ENCODE measurements at places on chromosomes 13 and 19.

DNA sequence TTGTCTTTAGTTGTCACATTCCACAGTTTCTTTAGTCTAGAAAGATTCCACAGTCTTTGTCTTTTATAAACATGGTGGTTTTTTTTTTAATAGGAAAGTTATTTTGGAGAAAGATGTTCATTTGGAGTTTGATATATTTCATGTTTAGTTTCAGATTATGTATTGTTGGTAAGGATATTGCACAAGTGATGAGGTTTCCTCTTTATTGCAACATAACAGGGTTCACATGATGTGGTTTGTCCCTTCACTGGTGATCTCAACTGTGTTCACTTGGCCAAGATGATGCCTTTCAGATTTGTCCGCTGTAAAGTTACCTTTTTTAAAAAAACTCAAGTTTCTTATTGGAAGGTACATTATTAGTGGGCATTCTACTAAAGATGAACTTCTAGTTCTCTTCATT is 3.2 kb downstream of the ZNF230 start:
- no peak for DNase-seq
- no peak overlapping the region for H3K4me3 ChIP-seq
- no peak overlapping the region for H3K27ac ChIP-seq
- peaks cover 7% of the 10 kb centered on the region for H3K4me1 ChIP-seq

- no peaks in the 10 kb centered on the region for H3K4me1 ChIP-seq
- H3K27me3 ChIP-seq = no peaks in the 10 kb centered on the region
- no peak overlapping the region for H3K4me3 ChIP-seq
- no peak for DNase-seq
- no peaks in the 10 kb centered on the region for H3K36me3 ChIP-seq
These were observed 8.7 kb upstream of the CREB3L3 start for GRCh38 chr19:4144666-4145249.

GRCh38 chr13:23025864-23026608 is 154.7 kb upstream of the SGCG start:
- no peak overlapping the region for H3K27ac ChIP-seq
- H3K27me3 ChIP-seq = no peaks in the 10 kb centered on the region
- no peak overlapping the region for H3K4me3 ChIP-seq
- H3K36me3 ChIP-seq = no peaks in the 10 kb centered on the region

GRCh38 chr13:111573801-111574200 is 253.4 kb downstream of the TEX29 start:
- DNase-seq = no peak
- H3K27ac ChIP-seq = no peak overlapping the region
- H3K27me3 ChIP-seq = no peaks in the 10 kb centered on the region
- no peaks in the 10 kb centered on the region for H3K4me1 ChIP-seq
- H3K4me3 ChIP-seq = no peak overlapping the region
- H3K36me3 ChIP-seq = no peaks in the 10 kb centered on the region

DNA sequence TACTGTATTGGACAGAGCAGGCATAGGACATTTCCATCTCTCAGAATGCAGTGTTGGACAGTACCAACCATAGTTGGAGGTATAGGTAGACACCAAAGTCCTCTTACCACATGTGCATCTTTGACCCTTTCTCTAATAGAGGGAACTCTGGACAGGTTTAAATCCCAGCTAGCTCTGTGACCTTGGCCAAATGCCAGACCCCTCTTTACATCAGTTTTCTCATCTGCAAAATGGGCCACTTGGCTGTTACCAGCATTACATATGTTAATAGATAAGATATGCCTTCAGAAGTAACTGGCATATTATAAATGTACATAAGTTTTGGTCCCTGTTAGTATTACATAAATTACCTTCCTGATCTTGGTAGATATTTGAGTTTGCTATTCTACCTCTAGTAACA is 54.3 kb downstream of the CDK8 start:
- no peak overlapping the region for H3K27ac ChIP-seq
- H3K27me3 ChIP-seq = no peaks in the 10 kb centered on the region
- H3K4me1 ChIP-seq = peaks cover under 1% of the 10 kb centered on the region
- H3K36me3 ChIP-seq = no peaks in the 10 kb centered on the region
- no peak overlapping the region for H3K4me3 ChIP-seq

DNA sequence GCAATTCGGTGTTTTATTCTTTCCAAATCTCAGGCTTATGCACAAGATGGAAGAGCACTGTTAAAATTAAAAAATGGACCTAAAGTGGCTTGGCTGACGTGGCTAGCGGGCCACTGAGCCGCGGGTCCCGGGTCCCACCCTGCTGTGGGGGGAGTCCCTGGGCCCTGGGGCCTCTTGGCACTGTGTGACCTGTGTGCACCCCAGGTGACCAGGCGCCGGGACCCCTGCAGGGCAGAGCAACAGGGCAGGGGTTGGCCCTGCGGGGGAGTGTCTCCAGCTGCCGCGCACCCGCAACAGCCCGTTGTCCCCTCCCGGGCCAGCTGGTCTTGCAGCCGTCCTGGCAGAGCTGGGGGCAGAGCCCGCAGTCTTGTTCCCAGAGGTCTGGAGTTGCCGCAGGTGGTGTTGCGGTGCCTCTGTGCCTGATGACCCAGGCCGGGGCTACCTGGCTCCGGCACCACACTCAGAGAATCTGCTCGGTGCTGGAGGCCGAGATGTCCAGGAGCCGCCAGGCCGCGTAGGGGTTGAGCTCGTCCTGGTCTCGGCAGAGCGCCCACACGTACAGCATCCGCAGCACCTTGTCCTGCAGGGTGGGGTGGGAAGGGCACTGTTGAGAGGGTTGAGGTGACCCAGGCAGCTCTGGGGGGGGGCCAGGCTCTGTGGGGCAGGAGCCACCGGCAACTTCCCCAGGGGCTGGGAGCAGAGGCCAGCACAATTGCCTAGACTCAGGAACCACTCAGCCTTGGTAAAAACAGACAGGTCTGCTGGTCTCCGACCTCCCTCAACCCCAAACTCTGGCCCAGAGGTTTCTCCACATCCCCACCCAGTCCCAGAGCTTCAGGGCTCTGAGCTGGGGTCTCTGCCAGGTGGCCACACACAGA is 1.0 kb upstream of the CTXN1 start:
- no peaks in the 10 kb centered on the region for H3K27me3 ChIP-seq
- no peak overlapping the region for H3K4me3 ChIP-seq
- H3K36me3 ChIP-seq = peaks cover 2% of the 10 kb centered on the region

GRCh38 chr13:26325876-26326275 is 71.9 kb downstream of the CDK8 start:
- H3K27me3 ChIP-seq = no peaks in the 10 kb centered on the region
- no peak overlapping the region for H3K4me3 ChIP-seq
- H3K27ac ChIP-seq = no peak overlapping the region
- H3K36me3 ChIP-seq = no peaks in the 10 kb centered on the region

- no peaks in the 10 kb centered on the region for H3K36me3 ChIP-seq
- no peak for DNase-seq
- no peaks in the 10 kb centered on the region for H3K27me3 ChIP-seq
- no peaks in the 10 kb centered on the region for H3K4me1 ChIP-seq
These were observed 687.0 kb downstream of the EFNB2 start for GRCh38 chr13:105848494-105848893.

DNA sequence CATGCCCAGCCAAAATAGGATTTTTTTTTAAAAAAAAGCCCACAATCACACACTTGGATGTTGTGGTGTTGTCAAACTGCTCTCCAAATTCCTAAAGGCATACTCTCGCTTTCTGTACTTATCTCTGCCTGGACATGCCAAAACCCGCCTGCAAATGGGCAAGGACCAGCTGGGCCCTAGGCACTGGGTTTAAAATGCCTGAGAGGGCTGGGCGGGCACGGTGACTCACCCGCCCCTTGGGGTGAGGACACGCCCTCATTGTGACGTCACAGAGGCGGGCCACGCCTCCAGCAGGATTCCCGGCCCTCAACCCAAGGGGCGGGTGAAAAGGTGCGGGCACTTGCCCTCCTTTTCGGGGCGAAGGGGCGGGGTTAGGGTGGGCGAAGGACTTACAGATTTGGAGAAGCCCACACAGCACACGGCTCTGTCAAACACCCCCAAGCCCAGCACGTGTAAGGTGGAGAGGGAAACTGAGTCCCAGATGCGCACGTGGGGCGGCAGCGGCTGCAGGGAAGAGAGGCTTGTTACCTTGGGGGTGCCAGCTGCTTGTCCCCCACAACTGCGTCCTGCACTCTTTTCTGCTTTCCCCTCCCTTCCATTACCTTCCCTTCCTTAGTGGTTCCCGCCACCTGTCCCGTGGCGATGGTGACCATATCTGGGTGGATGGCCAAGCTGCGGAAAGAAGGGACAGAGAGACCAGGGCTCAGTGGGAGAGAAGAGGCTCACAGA is 6.6 kb downstream of the EML2 start:
- no peak overlapping the region for H3K4me3 ChIP-seq
- H3K27me3 ChIP-seq = no peaks in the 10 kb centered on the region
- no peak overlapping the region for H3K27ac ChIP-seq

DNA sequence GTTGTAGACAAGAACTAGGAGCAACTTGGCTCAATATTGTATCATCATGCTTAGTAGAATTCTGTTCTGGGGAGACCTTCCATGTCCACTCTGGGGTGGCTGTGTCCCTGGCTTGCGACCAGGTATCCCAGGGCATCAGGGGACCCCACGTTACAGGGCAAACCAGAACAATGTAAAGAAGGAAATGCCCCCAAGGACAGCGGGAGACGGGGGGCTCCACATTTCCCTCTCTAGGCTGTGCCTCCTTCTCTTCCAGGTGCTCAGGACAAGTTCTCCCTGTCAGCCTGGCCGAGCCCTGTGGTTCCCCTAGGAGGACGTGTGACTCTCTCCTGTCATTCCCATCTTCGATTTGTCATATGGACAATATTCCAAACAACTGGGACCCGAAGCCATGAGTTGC is 30.8 kb downstream of the LAIR2 start:
- H3K4me1 ChIP-seq = no peaks in the 10 kb centered on the region
- H3K36me3 ChIP-seq = no peaks in the 10 kb centered on the region
- H3K27me3 ChIP-seq = no peaks in the 10 kb centered on the region

- H3K27me3 ChIP-seq = no peaks in the 10 kb centered on the region
- no peak overlapping the region for H3K4me3 ChIP-seq
- no peak overlapping the region for H3K27ac ChIP-seq
- H3K4me1 ChIP-seq = no peaks in the 10 kb centered on the region
- no peak for DNase-seq
These were observed 44.3 kb downstream of the COLGALT1 start for GRCh38 chr19:17599780-17600179.

- DNase-seq = no peak
- no peak overlapping the region for H3K4me3 ChIP-seq
- no peak overlapping the region for H3K27ac ChIP-seq
- H3K4me1 ChIP-seq = no peaks in the 10 kb centered on the region
- no peaks in the 10 kb centered on the region for H3K27me3 ChIP-seq
- no peaks in the 10 kb centered on the region for H3K36me3 ChIP-seq
These were observed 2.3 kb downstream of the DDA1 start for GRCh38 chr19:17311455-17312188.

DNA sequence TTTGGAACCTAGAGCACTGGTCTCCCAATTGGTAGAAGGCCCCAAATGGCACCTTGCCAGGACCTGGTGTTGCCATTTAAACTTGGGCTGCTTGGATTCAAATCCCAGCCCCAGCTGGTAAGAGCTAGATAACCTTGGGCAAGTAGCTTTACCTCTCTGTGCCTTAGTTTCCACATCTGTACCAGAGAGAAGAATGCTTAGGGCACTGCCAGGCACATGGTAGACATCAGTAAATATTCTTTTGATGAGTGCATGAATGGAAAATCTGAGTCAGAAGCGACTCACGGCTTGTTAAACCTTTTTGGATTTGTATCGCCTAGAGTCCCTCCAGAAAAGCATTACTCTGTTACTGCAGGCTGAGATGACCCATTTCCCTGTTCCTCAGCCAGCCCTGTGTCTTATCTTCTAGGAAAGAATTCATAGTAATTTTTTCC is 90.9 kb downstream of the SIPA1L3 start:
- H3K4me3 ChIP-seq = no peak overlapping the region
- DNase-seq = no peak
- H3K27me3 ChIP-seq = no peaks in the 10 kb centered on the region
- no peaks in the 10 kb centered on the region for H3K36me3 ChIP-seq
- peaks cover 17% of the 10 kb centered on the region for H3K4me1 ChIP-seq
- peak overlapping the region; percentile 13 for H3K27ac ChIP-seq

- H3K27me3 ChIP-seq = no peaks in the 10 kb centered on the region
- DNase-seq = peak; percentile 25
- H3K27ac ChIP-seq = peak overlapping the region; percentile 94
- no peaks in the 10 kb centered on the region for H3K36me3 ChIP-seq
- peaks cover 70% of the 10 kb centered on the region for H3K4me1 ChIP-seq
These were observed 23.5 kb downstream of the ACTN4 start for GRCh38 chr19:38670921-38671398.

- no peaks in the 10 kb centered on the region for H3K4me1 ChIP-seq
- H3K27me3 ChIP-seq = no peaks in the 10 kb centered on the region
- peak overlapping the region; percentile 73 for H3K4me3 ChIP-seq
- no peaks in the 10 kb centered on the region for H3K36me3 ChIP-seq
- peak overlapping the region; percentile 4 for H3K27ac ChIP-seq
- no peak for DNase-seq
These were observed 416 bp upstream of the DOCK9 start for GRCh38 chr13:98978280-98978679.

GRCh38 chr13:99969453-99969918 is 2.1 kb downstream of the ZIC5 start:
- H3K4me1 ChIP-seq = no peaks in the 10 kb centered on the region
- H3K27ac ChIP-seq = no peak overlapping the region
- H3K36me3 ChIP-seq = no peaks in the 10 kb centered on the region
- DNase-seq = no peak
- H3K27me3 ChIP-seq = peaks cover 65% of the 10 kb centered on the region
- H3K4me3 ChIP-seq = no peak overlapping the region

GRCh38 chr13:65964672-65965071 is 1265.5 kb downstream of the PCDH9 start:
- H3K36me3 ChIP-seq = no peaks in the 10 kb centered on the region
- H3K27ac ChIP-seq = no peak overlapping the region

GRCh38 chr19:57850553-57851017 is 926 bp downstream of the ZNF587 start:
- no peak overlapping the region for H3K27ac ChIP-seq
- DNase-seq = peak; percentile 75
- no peaks in the 10 kb centered on the region for H3K36me3 ChIP-seq
- no peaks in the 10 kb centered on the region for H3K27me3 ChIP-seq
- H3K4me3 ChIP-seq = peak overlapping the region; percentile 95

- no peaks in the 10 kb centered on the region for H3K36me3 ChIP-seq
- DNase-seq = peak; percentile 93
These were observed 31.4 kb downstream of the CERS4 start for GRCh38 chr19:8240274-8241229.

- H3K27ac ChIP-seq = peak overlapping the region; percentile 95
- H3K27me3 ChIP-seq = no peaks in the 10 kb centered on the region
- DNase-seq = peak; percentile 61
- peak overlapping the region; percentile 99 for H3K4me3 ChIP-seq
- H3K36me3 ChIP-seq = no peaks in the 10 kb centered on the region
- H3K4me1 ChIP-seq = peaks cover 41% of the 10 kb centered on the region
These were observed 1.2 kb downstream of the ITPKC start for GRCh38 chr19:40717880-40718773.

GRCh38 chr13:65125236-65125635 is 2104.9 kb downstream of the PCDH9 start:
- H3K27ac ChIP-seq = no peak overlapping the region
- peak; percentile 6 for DNase-seq
- H3K4me1 ChIP-seq = no peaks in the 10 kb centered on the region
- H3K36me3 ChIP-seq = no peaks in the 10 kb centered on the region
- H3K27me3 ChIP-seq = no peaks in the 10 kb centered on the region
- H3K4me3 ChIP-seq = no peak overlapping the region

GRCh38 chr19:50174100-50174793 is 11.2 kb upstream of the IZUMO2 start:
- DNase-seq = no peak
- no peak overlapping the region for H3K27ac ChIP-seq
- no peaks in the 10 kb centered on the region for H3K36me3 ChIP-seq
- no peaks in the 10 kb centered on the region for H3K27me3 ChIP-seq

- no peaks in the 10 kb centered on the region for H3K4me1 ChIP-seq
- H3K27ac ChIP-seq = no peak overlapping the region
- DNase-seq = peak; percentile 33
- no peak overlapping the region for H3K4me3 ChIP-seq
- H3K27me3 ChIP-seq = peaks cover 2% of the 10 kb centered on the region
- H3K36me3 ChIP-seq = no peaks in the 10 kb centered on the region
These were observed 2.6 kb upstream of the MCEMP1 start for GRCh38 chr19:7674010-7675005.

Data from kidney (tissue), 22 donors.